ENCODE measurements at places on chromosomes 2 and 18.

- no peak for DNase-seq
Measured at GRCh38 chr2:111957872-111958354, 59.5 kb downstream of the MERTK start.

- no peak for DNase-seq
Measured at GRCh38 chr18:49447810-49448745, 12.4 kb downstream of the DYM start.

GRCh38 chr2:40642237-40642636 is 190.3 kb upstream of the SLC8A1 start:
- DNase-seq = no peak

DNA sequence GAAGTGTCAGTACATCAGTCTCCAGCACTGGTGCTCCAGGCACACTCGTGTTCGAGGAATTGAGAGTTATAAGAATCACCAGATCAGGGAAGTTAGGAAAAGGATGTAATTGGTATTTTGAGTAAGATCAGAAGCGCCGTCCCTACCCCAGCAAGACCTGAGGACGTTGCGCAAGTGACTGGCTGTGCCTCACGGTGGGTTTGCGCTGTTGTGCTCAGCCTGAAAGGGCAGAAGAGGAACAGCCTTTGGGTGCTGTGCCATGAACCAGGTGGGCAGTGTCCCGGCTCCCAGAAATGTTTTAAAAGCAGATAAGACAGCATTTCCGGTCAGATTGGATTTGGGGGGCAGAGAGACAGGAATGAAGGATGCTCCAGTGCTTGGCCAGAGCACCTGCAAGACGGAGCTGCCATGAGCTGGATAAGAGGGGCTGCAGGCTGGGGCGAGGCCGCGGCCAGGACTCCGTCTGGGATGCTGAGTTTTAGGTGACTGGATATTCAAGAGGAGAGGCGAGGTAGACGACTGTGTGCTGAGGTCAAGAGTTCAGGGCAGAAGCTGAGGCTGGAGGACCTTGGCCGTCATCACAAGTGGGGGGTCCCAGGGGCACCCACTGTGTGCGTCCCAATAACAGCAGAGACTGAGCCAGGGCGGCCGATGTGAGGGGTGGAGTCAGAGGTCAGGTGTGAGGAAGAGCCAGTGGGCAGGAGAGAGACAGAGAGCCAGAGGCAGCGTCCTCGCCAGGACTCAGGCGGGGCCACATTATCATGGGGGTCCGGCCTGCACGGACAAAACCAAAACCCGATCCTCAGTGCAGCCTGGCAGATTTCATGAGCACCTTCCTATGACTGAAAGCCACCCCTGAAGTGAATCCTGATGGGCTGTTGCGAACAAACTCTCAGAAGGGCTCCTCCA is 77.7 kb upstream of the ALKAL2 start:
- no peak for DNase-seq

DNA sequence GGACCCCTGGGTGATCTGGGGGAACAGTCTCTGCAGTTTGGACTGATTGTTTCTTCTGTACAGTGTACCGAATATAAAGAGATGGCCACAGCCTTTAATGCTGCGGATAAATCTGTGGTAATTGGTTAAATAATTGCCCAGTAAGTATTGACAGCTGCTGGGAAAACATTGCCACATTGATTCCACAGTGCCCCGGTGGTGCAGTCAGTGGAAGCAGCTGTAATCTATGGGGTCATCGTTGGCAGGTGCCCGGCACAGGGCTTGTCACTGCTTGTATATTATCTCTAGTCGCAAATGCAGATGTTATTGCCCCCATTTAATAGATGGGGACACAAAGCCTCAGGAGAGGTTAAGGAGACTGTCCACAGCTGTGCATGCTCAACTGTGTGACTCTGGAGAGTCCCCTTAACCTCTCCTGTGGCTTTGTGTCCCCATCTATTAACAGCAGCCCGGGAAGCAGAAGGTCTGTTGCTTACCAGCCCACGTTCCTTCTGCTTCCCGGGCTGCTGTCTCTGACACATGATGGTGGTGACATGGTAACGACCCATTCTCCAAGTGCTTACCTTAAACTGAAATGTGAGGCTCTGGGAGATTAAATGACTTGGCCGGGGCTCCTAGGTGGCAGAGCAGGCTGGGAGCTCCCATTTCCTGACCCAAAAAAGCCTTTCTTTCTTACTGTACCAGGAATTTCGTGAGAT is 76.9 kb downstream of the NCK2 start:
- DNase-seq = no peak

GRCh38 chr2:220365023-220365422 is 737.6 kb downstream of the SLC4A3 start:
- no peak for DNase-seq

DNA sequence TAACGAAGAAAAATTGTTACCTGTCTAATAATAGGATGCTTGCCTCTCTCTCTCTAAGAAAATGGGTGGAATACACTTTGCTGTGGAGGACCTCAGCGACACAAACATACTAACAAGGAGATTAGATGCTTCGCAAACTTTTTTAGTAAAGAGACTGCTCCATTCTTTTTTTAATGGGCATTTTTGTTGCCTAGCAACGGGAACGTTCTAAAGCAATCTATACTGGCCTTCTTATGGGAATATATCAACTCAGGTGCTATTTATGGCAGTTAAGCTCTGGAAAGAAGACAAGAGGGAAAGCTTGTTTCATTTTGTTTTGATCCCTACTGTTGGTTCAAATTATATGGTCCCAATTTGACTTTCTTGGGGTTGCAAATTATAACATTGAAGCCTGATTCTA is 86.8 kb upstream of the CBLN2 start:
- DNase-seq = no peak

DNA sequence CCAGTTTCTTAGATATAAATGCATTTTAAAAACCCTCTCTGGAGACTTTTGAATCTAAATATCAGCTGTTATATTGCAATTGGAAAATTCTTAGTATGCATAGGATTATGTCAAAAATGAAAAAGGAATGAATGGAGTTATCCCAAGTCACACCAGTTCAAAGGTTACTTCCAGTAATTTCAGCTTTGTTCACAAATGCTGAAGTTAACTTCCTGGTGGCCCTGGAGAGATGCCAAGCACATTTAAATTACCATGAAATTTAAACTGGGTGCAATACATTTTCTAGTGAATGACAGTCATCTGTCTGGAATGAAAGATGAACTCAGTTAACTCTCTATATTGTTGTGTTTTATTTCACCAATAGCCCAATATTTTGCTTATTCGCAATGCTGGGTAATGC is 753.9 kb downstream of the SUCLG1 start:
- DNase-seq = no peak

DNA sequence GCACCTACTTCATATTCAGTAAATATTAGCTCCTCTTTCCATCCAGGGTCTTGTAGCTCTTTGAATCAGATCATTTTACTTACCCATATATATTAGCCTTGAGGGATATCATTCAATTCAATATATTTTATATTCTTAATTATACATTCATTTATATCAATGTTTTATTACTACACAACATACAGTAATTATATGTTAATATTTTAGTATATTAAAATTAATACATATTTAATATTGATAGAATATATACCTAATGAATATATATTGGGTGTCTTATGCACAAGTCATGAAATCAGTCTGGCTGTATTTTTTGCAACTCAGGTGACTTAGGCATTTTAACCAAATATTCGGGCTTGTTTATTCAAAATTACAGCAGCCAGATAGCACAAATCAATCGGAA is 37.2 kb downstream of the POU3F3 start:
- DNase-seq = no peak

GRCh38 chr2:164651361-164651760 is 30.1 kb upstream of the GRB14 start:
- DNase-seq = no peak

- no peak for DNase-seq
Measured at GRCh38 chr2:201070948-201071478, 458 bp downstream of the HYCC2 start.

GRCh38 chr2:177806025-177806424 is 266.6 kb downstream of the PDE11A start:
- DNase-seq = no peak

DNA sequence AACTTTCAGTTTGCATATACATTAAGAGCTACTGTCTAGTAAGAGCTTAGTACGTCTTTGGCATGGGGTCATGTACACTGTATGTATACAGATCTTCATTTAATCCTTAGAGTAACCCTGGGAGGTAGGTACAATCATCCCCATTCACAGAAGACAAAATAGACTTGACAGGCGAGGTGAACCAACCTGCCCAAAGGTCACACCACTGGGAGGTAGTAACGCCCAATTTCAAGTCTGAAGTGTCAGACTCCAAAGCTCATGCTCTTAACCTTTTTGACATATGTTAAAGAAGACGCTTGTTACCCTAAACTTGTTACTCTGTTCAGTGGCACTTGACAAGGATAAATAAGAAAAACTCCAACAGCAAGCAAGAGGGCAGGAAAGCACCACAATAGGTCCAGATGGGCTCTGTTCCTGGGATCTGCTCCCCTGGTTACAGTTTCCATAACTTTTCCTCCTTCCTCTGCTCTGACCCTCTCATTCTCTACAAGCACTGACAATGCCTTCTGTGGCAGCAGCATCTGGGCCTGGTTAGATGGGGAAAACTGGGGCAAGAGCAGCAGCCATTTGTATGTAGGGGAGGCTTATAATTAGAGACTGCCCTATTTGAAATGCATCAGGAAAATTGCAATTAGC is 64.7 kb upstream of the SERTAD2 start:
- DNase-seq = no peak

DNA sequence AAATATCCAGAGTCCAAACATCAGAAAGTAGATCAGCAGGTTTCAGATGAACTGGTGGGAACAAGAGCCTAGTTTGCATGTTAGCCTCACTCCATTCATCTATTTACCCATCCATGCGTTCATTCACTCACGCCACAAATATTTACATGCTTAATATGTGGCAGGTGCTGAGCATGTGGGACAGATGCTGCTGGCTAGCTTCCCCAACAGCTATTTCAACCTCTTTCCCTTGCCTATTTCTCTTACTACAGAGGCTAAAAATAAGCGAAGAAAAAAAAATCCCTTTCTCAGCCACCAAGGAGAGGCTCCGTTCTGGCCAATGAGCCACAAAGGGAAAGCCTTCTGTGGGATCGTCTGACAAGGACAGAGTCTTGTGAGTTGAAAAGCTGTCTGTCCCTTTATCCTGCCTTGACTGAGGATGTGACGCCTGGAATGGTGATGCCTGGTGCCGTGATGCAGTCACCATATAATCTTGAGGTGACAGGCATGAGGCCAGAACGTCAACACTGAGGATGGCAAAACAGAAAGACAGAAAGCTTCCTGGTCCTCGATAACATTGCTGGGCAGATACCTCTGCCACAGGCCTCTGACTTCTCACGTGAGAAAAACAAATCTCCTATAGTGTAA is 78.2 kb downstream of the KCTD1 start:
- no peak for DNase-seq

GRCh38 chr2:27369471-27370025 is 590 bp downstream of the EIF2B4 start:
- DNase-seq = no peak

- no peak for DNase-seq
Measured at GRCh38 chr18:12750076-12750714, 47.4 kb downstream of the PSMG2 start.

DNA sequence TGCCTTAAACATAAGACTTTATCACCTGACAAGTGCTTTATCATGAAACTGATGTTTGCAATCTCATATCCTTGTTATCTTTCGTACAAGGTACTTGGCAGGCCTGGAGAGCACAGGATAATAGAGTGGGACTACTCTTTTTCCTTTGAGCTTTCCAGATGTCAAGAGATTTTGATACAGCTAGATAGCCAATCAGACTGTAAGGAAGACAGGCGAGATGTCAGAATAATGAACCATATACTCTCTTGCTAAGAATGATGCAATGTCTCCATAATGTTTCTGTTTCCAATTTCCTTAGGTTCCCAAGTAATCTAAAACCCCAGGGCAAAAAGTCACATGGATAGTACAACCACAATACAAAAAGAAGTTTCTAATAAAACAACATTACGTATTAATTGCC is 313.1 kb downstream of the PDE11A start:
- no peak for DNase-seq

GRCh38 chr2:85792783-85793441 is 39.1 kb downstream of the ATOH8 start:
- DNase-seq = no peak

DNA sequence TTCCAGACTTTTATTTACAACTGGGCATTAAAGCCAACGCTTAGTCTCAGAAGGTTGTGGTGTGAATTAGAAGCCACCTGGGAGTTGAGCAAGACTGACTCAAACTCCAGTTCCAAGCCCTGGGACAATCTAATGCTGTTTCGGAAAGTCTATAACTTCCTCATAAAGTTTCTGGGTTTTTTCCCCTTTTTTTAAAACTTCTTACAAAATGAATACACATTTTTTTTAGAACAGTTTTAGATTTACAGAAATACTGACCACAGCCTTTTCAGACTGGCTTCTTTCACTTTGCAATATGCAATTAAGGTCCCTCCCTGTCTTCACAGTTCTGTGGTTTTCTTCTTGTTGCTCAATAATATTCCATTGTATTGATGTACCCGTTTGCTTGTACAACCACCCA is 115.9 kb upstream of the TWIST2 start:
- DNase-seq = no peak

DNA sequence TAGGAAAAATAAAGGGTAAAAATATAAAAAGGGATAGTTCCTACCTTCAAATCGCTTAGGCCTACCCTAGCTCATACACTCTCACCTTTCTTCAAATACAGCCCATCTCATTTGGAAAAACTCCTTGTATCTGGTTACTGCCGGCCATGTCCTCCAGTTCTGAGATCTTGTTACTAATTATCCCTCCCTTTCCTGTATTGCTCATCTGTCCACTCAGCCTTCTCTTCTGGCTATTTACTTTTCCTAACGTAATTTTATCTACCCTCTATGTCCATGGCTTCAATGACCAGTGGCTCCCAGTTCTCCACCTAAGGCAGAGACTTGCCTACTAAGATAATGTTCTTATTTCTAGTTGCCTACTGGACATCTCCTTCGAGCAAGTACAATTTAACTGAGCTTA is 342.9 kb upstream of the ACVR2A start:
- DNase-seq = no peak

GRCh38 chr2:230472621-230473018 is 56.6 kb downstream of the SP100 start:
- DNase-seq = no peak

GRCh38 chr18:47736376-47737140 is 193.9 kb downstream of the SMAD2 start:
- no peak for DNase-seq

GRCh38 chr2:85388878-85389538 is 21.2 kb downstream of the CAPG start:
- DNase-seq = no peak

DNA sequence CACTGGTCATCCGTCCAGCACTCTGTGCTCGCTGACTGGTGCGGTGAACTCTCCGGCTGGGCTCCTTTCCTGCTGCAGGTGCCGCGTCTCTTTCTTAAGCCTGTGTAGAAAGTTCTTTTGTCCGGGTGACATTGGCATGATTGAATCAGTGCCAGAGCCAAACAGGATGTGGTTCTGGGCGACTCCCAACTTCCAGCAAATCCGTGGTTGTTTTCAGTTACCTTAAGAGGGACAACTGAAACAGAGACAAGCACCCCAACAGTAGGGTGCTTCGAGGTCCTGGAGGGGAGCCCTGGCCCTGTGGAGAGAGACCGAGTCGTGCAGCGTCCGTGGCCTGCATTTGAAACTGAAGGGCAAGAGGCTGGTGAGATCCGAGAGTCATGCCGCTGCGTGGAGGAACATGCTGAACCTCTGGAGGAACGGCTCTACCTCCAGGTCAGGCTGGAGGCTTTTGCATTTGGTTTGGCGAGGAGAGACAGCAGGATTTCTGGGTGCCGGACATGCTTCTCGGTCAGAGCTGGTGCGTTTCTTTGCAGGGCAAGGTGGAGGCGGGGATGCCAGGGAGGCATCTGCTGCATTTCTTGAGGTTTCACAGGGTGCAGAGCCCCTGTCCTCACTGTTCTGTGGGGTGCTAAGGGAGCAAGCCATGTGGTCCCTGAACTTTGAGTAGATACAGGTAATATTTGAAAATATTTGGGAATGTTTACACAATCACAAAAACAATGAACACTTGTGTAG is 26.8 kb downstream of the SH3BP4 start:
- no peak for DNase-seq

Data from activated B cell treated with CpG ODN at 0.5 μM for 24 hours (primary cell).